ENCODE measurements at places on chromosomes 5 and 9.

DNA sequence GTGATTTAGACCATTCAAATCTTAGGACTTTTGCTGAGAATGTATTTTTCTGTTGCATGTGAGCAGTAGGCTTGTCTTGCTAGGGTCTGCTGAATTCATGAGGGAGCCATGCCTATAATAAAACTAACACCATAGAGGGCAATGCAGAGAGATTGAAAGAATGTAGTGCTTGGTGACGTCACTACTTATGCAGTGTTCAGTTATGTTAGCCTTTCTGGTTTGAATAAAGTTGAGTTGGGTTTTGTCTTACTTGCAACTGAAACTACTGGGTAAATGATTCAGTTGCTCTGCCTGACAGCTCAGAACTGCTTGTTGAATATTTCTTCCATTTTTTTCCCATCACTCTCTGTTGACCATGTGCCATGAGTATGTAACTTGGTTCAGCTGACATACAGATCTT, 114.1 kb downstream of the PAM start:
- DNase-seq, result no peak

GRCh38 chr5:73748510-73749400, 122.8 kb downstream of the ARHGEF28 start:
- DNase-seq, result no peak

DNA sequence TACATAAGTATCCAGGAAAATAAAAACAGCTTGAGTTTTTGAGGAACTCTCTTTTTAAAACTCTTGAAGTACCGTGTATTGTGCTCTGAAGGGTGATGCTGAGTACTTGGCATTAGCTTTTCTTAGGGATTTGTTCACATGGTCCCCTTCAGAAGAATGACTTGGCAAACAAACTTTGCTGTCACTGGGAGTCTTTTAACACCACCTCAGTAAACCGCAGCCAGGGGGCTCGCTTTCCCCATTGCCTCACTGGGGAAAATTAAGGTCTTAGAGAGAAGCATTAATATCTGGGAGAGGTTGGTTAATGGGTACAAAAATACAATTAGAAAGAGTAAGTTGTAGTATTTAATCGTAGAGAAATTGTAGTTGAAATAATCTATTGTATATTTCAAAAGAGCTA, 105.9 kb upstream of the DAP start:
- no peak for DNase-seq

DNA sequence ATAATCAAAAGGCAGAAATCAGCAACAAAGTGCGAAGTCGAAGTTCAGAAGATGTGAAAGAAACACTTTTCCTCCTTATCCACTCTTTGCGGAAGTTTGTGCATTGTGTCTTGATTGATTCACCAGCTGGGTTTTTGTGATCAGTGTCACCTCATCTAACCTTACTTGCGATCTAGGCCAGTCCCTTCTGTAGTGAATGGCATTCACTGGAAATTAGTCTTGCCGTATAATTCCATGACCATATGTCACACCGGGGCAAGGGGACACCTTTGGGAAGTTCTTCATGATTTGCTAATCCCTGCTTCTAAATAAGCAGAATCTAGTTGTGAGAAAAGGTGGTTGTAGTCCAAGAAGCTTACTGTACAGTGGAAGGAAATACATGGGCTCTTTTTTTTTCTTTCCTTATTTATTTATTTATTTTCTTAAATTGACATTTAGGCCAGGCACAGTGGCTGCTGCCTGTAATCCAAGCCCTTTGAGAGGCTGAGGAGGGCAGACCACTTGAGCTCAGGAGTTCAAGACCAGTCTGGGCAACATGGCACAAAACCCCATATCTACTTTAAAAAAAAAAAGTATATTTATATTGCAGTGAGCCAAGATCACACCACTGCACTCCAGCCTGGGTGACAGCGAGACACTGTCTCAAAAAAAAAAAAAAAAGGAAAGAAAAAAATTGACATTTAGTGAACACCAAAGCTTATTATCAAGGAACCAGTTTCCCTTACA, 7.8 kb downstream of the RAI14 start:
- DNase-seq, result no peak

DNA sequence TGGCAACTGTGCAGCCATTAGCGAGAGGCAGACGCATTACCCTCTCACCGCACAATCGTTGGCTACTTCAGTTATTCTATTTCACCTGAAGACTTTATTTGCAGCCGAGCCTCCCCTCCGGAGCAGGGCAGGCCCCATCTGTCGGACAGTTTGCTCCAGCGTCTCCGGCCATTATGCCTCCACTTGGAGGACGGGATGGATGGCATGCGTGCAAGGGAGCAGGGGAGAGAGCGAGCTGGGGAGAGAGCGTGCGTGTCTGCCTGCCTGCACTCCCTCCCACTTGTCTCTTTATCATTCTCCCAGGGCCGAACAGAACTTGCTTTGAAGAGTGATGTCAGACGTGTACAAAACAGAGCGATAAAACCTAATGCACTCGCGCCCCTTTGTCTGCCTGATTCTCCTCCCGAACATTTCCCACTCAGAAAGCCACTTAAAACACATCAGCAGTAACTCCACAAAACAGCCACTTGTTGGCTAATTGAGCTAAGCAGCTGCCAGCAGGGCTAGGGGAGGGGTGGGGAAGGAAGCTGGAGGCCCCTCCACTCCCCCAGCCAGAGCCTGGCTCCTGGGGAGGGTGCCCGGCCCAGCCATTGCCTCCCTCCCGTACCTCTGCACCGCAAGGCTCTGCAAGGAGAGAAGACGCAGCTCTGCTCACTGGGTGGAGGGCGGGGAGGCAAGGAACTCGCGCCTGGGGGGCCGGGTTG, 43.4 kb upstream of the FUBP3 start:
- DNase-seq, result peak; percentile 42

Data from left kidney (tissue), 8 donors.